ENCODE measurements at places on chromosomes 13 and 19.

GRCh38 chr13:113297370-113298042, 467 bp downstream of the LAMP1 start:
- no peak for DNase-seq

DNA sequence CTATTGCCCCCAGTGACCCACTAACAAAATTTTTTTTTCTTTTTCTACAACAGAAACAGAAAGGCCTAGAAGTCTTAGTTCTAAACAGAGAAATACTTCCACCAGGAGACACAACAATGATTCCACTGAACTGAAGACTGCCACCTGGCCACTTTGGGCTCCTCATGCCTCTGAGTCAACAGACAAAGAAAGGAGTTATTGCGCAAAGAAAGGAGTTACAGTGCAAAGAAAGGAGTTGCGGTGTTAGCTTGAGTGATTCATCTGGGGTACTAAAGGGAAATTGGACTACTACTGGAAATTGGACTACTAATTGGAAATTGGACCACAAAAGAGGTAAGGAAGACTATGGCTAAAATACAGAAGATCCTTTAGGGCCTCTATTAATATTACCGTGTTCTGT, 116.6 kb downstream of the PCDH17 start:
- no peak for DNase-seq

DNA sequence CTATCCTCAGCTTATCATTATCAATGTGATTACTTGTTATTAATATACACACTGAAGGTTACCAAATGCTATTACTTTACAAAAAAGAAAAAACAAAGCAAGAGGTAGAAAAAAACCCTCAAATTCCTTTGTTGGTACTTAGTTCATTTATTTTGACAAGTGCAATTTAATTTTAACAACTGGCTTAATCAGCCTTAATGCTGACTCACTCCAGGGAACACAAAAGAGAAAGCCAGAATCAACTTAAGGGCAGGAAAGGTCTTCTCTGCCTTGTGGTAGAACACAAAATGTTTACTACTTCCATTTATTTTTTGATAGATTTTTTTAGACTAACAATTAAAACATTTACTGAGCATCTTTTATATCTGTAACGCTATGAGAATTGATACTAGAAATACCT, 417.1 kb downstream of the PCDH17 start:
- no peak for DNase-seq

GRCh38 chr13:59774491-59774971, 389.2 kb downstream of the DIAPH3 start:
- DNase-seq = no peak

DNA sequence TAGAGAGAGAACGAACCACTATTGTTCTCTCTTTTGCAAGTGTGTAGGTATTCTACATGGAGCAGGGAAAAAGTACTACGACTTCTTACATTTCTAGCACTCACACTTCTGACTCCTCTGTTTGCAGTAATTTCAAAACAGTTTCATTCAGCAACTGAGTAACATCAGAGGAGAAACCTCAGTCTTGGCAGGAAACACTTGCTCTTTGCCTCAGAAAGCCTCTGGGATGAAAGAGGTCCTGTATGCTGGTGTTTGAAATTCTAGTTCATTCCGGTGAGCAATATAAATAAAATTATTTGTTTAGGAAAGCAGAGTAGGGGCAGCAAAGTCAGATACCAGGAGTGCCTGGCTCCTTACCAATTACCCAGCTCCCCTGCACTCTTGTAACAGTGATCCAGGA, 595.5 kb downstream of the TBC1D4 start:
- no peak for DNase-seq

- no peak for DNase-seq
Measured at GRCh38 chr13:77574096-77574495, 38.6 kb downstream of the SCEL start.

GRCh38 chr19:21264416-21264815, 64.8 kb downstream of the ZNF708 start:
- DNase-seq = no peak

- no peak for DNase-seq
Measured at GRCh38 chr13:112959701-112960542, 9.1 kb upstream of the MCF2L start.

DNA sequence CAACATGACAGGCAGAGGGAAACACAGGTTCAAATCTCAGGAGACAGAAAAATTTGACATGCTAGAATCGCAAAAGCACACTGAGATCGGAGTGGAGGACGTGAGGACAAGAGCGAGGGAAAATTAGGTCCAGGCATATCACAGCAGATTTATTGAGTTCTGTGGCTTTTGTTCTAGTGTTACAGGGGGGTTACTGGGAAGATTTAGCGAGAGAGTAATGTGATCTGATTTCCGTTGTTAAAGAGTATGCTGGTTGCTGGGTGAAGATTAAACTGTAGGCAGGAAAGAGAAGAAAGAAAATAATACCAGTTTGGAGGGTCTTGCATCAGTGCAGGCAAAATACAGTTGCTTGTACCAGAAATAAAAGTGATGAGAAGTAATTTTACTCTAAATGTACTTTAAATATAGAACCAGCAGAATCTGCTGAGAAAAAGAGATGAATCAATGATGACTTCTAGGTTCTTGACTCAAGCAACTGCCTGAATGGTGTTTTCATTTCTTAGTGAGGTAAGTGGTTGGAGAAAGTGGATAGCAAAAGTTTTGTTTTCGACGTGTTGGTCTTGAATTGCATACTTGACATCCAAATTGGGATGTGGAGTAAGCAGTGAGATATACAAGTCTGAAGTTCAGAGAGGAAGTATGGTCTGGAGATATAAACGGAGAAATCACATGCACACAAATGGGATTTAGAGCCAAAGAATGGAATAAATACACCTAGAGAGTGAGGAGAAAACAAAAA, 35.7 kb downstream of the UFM1 start:
- DNase-seq = no peak

GRCh38 chr13:81021284-81021840, 680.4 kb upstream of the SPRY2 start:
- no peak for DNase-seq

DNA sequence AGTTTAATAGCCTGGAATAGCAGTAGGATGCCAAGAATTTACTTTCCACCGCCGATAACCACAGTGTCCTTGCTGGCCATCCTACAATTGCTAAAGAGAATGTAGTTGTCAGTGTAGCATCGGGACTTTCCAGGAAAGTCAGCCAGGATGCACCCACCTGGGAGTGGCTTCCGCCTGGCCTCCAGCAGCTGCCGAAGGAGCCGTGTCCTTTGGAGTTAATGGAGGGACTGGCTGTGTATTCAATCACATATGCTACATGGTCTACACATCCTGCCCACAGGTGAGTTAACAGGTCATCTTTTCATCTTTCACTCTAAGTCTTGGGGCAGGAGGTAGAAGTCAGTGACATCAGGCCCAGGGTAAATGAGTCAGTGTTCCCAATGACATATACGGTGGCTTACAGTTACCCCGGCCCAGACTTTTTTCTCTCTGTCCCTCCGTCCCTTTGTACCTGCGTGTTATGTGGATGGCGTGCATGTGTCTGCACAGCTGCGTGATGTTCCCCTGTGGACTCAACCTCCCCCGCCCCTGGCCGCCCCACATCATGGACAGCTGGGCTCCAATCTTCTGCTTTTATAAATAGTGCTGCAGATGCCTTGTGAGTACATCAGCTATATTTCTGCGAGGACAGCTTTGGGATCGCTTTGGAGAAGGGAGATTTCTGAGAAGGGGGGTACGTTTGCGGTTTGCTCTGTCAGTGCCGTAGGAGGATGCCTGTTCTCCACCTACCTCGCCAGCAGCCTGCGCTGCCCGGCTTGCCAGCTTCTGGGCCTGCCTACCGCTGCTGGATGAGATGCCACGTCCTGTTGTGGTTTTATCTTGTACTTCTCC, 63.1 kb downstream of the ATP11A start:
- DNase-seq = no peak

- DNase-seq = no peak
Measured at GRCh38 chr13:103178986-103179943, 113.0 kb upstream of the SLC10A2 start.

DNA sequence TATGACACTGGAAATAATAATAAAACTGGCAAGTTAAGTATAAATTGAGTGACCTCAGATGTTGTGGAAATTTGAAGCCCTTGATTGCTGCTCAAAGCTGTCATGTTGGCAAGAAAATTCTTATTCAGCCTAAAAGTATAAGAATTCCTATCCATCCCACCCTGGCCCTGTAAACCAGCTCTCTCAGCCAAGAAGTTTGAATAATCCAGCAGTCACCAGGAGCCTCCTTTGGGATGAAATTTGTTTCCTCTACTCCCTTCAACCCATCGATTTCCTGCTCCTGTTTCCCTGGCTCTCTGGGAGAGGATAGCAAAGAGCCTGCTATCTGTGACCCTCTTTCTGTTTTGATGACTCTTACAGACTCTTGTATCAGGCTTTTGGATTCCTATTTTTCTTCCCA, 169.3 kb downstream of the LHFPL6 start:
- no peak for DNase-seq

DNA sequence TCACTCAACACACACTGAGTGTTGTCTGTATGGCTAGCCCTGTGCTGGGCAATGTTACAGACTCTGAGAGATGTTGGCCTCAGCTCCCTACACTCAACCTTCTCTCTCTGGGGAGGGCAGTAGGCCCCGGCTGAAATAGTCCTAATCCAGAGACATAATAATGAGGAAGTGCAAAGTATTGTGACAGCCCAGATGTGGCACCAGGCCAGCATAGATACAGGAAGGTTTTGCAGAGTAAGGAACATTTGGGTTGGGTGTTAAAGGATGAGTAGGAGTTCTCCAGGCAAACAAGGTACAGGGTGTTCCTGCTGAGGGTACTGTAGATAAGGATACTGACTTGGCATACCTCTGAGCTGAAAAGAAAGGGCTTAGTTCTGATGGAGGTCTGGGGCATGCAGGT, 2.4 kb downstream of the LIN7B start:
- DNase-seq = no peak

GRCh38 chr13:44685641-44686040, 109.5 kb upstream of the TSC22D1 start:
- no peak for DNase-seq

DNA sequence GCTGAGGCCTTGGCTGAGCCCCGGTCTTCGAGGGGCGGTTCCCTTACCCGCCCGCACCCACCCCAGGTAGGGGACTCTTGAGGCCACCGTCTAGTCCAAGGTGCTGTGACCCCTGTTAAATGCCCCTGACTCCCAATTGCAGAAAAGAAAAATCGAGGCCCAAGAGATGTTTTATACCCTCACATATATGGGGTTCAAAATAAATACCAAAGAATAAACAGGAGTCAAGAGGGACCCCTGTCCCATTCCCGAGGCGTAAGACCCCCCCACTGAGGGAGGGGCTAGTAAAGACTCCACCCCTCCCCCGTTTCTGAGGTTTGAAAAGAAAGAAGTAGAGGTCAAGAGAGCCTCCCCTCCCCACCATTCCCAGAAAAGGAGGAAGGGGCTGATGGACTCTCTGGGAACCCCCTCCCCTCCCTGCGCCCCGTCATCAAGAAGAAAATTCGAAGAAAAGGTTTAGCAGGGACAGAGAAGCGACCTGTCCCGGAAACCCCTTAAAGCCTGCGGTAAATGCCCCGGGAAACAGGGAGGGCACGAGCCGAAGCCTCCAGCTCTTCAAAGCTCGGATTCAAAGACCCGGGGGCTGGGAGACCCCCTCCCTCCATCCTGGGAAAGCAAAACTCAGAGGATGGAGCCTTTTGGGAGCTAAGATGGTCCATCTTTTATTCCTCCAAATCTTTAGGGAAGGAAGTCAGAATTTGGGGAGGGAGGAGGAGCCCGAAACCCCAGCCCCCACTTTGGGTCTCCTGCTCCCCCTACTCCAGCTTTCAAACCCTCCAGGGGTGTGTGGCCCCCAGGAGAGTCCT, 755 bp upstream of the RAB3A start:
- no peak for DNase-seq

DNA sequence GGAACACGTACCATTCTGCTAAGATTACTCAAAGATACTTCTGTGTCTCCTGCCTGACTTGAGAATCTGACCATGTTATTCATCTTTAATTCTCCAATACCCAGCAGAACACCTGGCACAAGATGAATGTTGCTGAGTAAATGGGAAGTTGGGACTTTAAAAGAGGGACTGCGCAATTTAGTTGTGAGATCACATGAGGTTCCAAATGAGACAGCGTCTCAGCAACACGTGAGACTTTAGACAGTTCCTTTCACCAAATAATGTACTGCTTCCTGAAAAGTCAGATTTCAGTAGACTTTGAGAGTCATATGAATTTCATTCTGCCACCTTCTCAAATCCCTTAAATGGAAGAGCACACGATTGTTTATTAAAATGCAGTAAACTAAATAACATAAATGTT, 36.7 kb downstream of the DOCK9 start:
- DNase-seq = no peak

- DNase-seq = no peak
Measured at GRCh38 chr13:100826441-100826840, 151.8 kb upstream of the TMTC4 start.

DNA sequence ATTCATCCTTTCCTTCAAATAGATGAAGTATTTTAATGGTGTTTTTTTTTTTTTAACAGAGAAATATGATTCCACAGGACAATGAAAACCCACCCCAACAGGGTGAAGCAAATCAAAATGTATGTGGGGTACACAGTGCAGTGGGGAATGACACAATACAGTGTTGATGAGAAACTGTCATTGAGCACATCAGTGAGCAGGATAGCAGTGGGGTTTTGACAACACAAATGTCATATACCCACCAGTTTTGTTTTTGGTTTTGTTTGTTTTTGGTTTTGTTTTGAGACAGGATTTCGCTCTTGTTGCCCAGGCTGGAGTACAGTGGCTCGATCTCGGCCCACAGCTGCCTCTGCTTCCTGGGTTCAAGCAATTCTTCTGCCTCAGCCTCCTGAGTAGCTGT, 29.2 kb downstream of the ZNF844 start:
- DNase-seq = no peak

- no peak for DNase-seq
Measured at GRCh38 chr19:47104680-47105079, 8.9 kb downstream of the ZC3H4 start.

DNA sequence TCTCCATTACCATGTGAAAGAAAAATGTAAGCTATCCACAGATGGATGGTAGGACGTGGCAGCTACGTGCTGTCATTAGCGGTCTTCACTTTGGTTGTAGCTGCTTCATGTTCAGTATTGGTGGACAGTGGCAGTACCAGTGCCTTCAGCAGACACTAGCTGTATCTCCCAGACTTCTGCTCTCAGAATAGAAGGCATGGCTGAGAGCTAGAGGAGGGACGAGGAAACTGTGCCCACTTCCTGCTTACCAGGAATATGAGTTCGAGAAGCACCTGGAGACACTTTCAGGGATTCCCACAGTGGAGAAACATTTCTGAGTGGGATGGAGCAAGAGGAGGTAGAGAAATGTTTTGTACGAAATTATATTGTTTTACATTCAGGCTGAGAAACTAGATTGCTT, 6.9 kb upstream of the SHISA2 start:
- no peak for DNase-seq

DNA sequence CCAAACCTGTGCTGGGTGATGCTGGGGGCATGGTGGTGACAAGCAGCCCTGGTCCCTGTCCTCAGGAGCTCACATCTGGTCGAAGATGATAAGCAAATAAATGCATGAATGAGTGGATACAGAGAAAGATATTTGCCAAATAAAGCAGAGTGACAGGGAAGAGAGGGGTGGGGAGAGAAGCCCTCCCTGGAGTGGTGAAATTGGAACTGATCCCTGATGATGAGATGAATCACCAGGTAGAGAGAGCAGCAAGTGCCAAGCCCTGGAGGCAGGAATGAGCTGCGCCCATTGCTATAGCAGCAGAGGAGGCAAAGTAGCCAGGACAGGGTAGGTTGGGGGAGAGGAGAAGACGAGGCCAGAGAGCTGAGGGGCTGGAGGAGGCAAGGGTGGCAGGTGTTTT, 13.7 kb downstream of the FXYD5 start:
- DNase-seq = no peak
